CD4-positive, alpha-beta T cell treated with Interferon alpha-2 for 1 hour (primary cell): ENCODE measurements at places on chromosomes 4 and X.
A peak's percentile ranks its signal among the peaks of the same experiment; 100 is the strongest.

DNA sequence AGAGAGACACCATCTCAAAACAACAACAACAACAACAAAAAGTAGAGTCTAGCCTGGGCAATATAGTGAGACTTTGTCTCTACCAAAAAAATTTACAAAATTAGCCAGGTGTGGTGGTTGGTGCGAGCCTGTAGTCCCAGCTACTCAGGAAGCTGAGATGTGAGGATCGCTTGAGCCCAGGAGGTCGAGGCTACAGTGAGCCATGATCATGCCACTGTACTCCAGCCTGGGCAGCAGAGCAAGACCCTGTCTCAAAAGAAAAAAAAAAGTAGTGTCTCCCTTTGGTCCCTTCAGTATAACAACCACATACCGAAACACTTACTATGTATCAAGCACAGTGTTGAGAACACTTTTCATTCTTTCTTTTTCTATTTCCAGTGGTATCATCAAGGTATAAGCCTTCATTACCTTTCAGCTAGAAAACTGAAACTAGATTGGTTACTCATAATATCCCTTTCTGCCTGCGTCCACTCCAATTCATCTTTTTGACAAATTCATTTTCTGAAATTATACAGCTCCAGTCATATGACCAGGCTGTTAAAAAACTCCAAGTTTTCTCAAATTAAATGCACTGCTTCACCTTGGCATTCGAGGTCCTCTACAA, 54.1 kb downstream of the RPS6KA3 start:
- DNase-seq: no peak

GRCh38 chr4:174590336-174590735, 68.0 kb upstream of the HPGD start:
- no peak for DNase-seq

GRCh38 chrX:131305926-131306325, 16.8 kb upstream of the IGSF1 start:
- no peak for DNase-seq

- DNase-seq: peak; percentile 91
Observed at GRCh38 chrX:107672955-107673378, 44.7 kb downstream of the PRPS1 start.

- DNase-seq: peak; percentile 14
Observed at GRCh38 chr4:6875431-6875831, 34.2 kb upstream of the TBC1D14 start.
